Stimulated activated CD4-positive, alpha-beta T cell treated with anti-CD3 and anti-CD28 coated beads, Interleukin-2, amount 100 ng/mL, for 24 hours (primary cell): ENCODE measurements at places on chromosomes 11 and 22.

- DNase-seq = no peak
Observed at GRCh38 chr11:327581-327923, 6.9 kb upstream of the IFITM3 start.

- DNase-seq = no peak
Observed at GRCh38 chr11:66044757-66045156, 4.2 kb downstream of the GAL3ST3 start.

GRCh38 chr11:121576531-121576930 lies 123.8 kb upstream of the SORL1-AS1 start:
- no peak for DNase-seq

- no peak for DNase-seq
Observed at GRCh38 chr11:129412494-129412893, 36.8 kb downstream of the BARX2 start.

GRCh38 chr11:129374993-129375750 lies 476 bp upstream of the BARX2 start:
- peak; percentile 41 for DNase-seq

DNA sequence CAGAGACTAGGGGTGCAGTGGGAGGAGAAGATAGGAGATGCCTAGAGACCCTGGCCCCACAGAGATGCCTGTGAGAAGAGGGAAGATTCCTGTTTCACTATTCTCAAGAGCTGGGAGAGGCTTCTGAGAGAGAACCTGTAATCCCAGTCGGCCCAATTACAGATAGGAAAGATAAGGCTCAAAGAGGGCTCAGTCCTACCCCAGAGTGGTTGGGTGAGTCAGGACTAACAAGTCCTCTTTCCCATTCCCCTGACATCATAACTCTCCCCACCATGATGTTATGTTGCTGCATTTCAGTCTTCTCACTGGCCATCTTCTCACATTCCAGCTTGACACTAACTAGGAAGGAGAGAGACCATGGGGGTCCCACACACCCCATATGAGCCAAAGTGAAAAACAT lies 17.9 kb downstream of the ARHGEF12 start:
- no peak for DNase-seq

DNA sequence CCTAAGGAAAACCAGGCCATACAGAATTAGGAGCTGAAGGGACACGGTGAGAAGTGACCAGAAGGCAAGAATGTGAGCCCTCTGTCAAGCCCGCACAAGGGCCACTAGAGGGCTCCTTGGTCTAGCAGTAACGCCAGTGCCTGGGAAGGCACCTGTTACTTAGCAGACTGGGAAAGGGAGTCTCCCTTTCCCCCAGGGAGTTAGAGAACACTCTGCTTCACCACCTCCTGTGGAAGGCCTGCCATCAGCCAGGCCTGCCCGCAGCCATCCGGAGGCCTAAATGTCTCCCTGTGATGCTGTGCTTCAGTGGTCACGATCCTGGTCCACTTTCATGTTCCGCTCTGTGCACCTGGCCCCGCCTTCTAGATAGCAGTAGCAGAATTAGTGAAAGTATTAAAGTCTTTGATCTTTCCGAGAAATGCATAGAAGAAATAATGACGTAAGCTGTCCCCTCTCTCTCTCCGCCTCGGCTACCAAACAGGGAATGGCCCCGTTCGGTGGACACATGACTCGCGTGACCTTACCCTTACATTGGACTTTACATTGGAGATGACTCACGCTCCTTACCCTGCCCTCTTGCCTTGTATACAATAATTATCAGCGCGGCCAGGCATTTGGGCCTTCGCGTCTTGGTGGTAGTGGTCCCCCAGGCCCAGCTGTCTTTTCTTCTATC lies 10.7 kb upstream of the GSTP1 start:
- peak; percentile 40 for DNase-seq

DNA sequence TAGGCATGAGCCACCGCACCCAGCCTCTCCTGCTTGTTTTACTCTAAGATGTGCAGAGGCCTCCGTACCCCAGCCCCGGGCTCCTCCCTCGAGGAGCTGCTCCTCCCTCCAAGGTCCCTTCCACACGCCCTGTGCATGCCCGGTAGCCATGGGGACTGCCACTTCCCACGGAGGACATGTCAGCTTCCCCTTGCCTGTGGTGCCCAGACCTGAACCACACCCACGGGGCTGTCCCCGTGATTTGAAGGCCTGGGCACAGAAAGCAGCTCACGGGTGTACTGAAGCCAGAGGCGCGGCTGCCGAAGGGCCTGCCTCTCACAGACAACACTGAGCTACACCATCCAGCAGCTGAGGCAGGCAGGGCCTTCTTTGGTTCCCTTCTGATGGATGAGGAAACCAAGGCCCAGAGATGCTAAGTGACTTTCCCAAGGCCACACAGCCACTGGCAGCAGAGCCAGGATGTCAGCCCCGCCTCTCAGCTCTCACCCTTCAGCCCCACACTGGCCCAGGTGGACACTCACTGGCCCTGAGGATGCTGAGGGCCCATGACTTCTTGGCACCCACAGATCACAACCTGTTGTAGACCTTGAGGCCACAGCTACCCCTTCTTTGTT lies 7.3 kb downstream of the INS start:
- DNase-seq = no peak

- no peak for DNase-seq
Observed at GRCh38 chr11:108754901-108755625, 90.2 kb downstream of the DDX10 start.

DNA sequence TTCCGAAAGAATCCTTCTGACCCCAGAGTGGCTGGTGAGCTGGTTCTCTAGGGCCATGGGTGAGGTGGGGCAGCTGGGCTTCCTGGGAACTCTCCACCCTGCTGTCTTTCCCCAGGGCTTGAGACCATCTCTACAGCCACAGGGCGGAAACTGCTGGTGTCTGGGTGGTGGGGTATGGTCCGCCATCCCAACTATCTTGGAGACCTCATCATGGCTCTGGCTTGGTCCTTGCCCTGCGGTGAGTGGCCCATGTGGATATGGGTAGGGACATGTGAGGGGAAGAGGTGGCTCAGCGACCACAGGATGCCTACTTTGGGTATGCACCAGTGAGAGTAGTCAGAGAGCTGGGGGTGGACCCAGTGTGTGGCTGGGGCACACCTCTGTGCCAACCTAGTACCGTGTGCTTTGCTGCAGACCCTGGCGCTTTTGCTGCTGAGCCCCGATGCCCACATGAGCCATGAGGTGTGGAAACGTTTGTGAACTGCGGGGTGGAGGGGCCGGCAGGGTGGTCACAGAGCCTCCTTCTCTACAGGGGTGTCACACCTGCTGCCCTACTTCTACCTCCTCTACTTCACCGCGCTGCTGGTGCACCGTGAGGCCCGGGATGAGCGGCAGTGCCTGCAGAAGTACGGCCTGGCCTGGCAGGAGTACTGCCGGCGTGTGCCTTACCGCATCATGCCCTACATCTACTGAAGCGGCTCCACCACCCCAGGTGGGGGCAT lies 2.0 kb downstream of the ZNHIT2 start:
- peak; percentile 28 for DNase-seq

DNA sequence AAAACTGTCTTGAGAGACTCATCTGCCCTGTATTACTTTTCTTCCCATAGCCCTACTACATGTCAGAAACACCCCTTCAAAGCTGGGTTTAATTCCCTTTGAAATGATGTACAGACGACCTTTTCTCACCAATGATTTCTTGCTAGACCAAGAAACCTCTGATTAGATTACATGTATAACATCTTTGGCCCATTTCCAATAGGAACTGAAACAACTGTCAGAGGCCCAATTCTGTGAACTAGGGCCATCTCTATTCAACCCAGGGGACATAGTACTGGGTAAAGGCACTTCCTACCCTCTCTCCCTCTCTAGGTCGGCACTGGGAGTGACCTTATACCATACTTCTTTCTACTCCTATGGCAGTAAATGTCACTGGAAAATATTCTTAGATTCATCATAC lies 19.4 kb downstream of the NPAT start:
- no peak for DNase-seq

- no peak for DNase-seq
Observed at GRCh38 chr11:128904656-128905344, 13.6 kb downstream of the KCNJ5 start.

GRCh38 chr11:116808262-116809175 lies 14.6 kb downstream of the APOA4 start:
- no peak for DNase-seq

GRCh38 chr11:122732342-122733315 lies 77.1 kb downstream of the UBASH3B start:
- no peak for DNase-seq

DNA sequence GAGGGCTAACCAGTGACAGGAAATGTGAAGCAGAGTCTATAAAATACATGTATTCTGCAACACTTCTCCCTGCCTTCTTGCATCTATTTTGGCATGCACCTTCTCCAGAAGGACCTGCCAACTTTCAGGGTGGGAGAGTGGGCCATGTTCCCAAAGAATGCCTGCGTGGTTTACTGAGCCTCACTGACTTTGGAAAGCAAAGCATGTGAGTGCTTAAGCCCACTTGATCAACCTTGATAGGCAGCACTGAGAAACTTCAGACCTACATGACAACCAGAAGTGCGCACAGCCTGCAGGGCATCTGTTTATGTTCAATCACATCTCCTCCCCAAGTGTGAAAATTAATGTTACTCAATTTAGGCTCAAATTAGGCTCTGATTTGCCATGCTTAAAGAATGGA lies 69.2 kb downstream of the AMOTL1 start:
- DNase-seq = no peak

DNA sequence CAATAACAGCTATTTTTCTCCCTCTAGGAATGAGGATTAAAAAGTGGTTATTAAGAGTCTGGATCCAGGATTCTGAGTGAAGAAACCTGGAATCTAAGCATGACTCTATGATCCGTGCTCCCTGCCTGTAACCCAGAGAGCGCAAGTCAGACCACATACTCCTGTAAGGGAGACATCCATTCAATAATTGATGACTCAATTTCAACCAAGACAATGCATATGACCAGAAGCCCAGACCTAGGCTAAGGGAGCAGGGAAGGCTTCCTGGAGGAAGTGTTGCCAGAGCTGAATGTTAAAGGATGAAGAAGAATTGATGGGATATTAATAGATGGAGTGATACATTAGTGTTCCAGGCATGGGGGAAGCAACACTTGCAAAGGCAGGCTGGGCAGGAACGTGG lies 13.8 kb upstream of the PAMR1 start:
- DNase-seq = no peak

GRCh38 chr11:35919244-35919643 lies 24.6 kb upstream of the LDLRAD3 start:
- DNase-seq = no peak

DNA sequence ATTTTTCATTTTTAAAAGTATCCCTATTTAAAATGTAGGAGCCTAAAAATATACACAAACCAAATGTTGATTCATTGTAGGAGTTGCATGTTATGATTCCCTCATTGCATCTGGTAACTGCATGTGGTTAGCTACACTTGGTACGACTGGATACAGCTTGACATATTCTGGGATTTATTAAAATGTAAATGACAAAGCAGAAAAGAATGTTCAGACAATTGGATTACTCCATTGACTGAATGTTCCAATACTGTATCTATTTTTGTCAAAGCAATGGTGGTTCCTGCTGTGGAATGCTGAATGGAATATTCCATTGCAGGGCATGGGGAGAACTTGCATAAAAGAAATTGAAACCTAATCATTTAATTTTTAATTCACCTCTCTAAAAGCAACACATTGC lies 30.8 kb downstream of the BLID start:
- no peak for DNase-seq

DNA sequence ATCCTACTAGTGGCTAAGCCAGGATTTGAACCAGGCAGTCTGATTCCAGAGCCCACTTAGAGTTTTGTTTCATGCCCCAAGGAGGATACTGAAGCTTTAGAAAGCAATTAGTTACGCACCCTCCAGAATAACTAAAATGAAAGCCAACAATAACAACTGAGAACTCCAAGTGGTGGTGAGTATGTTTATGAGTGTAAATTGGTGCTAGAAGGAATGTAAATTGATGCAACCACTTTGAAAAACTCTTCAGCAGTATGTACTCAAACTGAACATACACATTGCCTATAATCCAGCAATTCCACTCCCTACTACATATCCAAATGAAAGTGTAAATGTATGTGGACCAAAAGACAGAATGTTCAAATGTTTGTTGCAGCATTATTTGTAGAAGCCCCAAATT lies 6.7 kb upstream of the ARL14EP start:
- no peak for DNase-seq

GRCh38 chr11:43116071-43116470 lies 195.7 kb upstream of the API5 start:
- DNase-seq = no peak

GRCh38 chr11:34637303-34637702 lies 16.4 kb downstream of the EHF start:
- no peak for DNase-seq

DNA sequence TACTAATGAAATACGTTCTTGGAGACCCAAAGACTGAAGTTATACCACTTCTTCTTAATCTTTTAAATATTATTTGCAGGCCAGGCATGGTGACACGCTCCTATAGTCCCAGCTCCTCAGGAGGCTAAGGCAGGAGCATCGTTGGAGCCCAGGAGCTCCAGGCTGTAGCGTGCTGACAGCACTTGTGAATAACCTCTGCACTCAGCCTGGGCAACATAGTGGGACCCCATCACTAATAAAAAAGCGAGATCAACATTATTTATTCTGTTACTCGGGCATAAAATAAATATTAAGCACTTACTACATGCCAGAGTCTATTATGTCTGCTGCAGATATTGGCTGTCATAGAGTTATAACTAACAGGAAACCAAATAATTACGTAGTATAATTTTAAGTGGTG lies 720 bp upstream of the MED17 start:
- DNase-seq = no peak

DNA sequence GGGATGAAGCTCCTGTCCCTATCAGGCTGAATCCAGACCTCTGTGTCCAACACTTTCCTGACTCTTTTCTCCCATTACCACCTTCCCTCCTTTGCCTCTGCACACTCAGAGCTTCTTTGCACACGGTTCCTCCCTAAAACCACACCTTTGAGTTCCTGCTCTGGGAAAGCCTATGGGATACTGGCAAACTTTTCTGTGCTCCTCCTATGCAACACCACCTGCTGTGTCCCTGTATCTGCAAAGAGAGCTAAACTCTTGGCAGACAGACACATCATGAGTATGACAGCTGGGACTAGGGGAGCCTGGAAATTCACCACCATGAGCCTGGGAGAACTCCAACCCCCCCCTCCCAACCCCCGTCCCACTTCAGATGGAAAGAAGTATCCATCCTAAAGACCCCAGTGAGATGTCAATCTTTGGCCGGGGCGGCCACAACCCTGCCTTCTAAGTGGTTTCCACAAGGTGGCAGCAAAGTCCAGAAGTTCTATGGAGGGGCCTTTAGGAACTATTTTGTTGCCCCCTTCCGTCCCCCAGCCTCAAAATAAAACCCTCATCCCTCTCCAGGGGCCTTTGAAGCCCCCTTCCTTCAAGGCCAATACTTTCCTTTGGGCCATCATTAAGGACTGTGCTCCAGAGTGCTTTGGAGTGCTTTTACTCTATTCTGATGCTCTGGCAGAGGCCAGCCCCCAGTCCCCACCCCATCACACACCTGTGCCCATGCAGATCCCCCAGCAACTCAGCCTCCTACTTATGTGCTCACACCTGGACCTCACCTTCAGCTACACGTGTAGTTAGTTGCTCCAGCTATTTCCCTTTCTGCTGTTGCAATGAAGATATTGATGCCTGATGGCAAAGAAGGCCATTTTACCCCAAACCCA lies 19.4 kb downstream of the HTR3A start:
- DNase-seq = peak; percentile 43
